ENCODE measurements at places on chromosomes 4 and X.
A peak's percentile ranks its signal among the peaks of the same experiment; 100 is the strongest.

DNA sequence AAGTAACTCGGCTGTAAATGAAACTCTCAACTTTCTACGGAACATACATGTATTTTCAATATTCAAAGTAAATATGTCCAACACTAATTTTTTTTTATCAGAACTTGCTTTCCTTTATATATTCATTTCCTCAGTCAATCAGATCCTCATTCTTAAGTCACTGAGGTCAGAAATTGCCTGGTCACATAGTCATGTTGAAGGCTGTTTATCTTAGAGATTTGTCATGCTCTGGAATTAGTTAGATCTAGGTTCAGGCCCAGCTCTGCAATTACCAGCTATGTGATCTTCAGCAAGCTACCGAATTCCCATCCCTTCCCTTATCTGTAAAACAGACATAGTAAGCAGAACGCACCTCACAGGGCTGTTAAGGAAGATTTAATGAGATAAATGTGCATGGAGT, 228.8 kb downstream of the SPCS3 start:
- peak; percentile 37 for DNase-seq

GRCh38 chrX:19687395-19687794, 172.1 kb upstream of the MAP3K15 start:
- no peak for DNase-seq

DNA sequence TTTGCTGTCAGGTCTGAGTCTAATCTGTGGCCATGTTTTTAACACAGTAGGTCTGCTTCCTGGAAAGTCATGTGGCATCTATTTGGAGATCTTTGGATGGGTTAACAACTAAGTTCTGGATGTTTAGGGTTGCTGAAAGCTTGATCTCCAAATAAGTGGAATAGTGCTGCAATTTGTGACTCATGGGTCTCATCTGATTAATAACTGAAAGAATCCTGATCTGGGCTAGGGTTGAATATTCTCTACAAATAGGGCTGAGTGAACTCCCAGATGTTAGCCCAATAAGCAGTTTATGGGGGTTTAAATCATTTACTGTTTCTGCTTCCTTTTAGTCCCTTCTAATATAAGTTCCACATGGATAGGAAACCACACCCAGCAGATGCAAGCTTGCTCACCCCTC, 23.1 kb downstream of the CT47C1 start:
- no peak for DNase-seq

DNA sequence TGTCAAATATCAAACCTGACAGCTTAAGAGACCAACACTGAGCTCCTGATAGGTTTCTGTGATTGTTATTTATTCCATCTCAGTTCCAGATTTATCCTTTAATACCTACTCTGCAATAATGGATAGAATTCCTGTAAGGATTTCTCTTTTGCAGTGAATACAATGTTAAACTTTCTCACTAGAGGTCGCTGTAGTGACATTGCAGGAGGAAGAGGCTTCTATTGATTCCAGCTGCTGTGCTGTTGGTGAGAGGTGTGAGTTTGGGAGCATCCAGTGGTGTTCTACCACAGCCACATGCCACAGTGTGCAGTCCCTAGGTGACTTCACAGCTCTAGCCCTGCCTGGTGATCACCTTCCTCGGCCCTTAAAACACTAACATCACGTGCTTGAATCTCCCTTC, 34.6 kb upstream of the DCAF8L2 start:
- peak; percentile 41 for DNase-seq

GRCh38 chr4:36159208-36159607, 85.1 kb downstream of the ARAP2 start:
- DNase-seq, result no peak

- DNase-seq, result no peak
These were observed 226.8 kb downstream of the SHOX start for GRCh38 chrX:857376-857775.

DNA sequence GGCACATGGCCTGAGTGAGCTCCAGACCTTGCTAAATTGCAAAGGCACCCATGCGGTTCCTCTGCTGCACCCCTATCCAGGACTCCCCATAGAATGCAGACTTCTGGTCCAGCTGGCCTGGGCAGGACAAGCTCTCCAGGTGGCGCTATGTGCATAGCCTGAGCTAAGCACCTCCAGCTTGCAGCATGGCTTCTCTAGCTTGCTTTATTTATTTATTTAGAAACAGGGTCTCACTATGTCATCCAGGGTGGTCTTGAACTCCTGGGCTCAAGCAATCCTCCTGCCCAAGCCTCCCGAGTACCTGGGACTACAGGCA, 5.5 kb upstream of the WFS1 start:
- DNase-seq, result peak; percentile 70

DNA sequence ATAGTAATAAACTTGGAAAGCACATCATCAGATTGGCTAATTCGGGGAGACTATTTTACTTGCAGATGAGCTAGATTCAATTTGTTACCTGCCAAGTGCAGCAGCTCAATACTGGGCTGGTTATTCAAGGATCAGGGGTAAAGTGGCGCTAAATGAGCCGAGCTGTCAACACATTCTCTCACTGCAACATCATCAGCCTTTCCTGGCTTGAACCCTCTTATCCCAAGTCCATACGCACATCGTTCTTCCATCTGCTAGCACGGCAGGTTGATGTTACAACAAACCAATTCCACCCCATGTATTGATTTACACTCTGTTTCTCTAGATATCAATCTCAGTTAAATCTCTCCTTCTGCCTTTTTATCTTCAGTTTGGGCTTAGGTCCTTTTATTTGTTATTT, 2101.5 kb upstream of the AGA start:
- no peak for DNase-seq

All from fibroblast of the aortic adventitia (primary cell).